ENCODE measurements at places on chromosomes 11 and 22.

GRCh38 chr22:21615731-21616130, 14.1 kb downstream of the YDJC start:
- DNase-seq, result no peak

DNA sequence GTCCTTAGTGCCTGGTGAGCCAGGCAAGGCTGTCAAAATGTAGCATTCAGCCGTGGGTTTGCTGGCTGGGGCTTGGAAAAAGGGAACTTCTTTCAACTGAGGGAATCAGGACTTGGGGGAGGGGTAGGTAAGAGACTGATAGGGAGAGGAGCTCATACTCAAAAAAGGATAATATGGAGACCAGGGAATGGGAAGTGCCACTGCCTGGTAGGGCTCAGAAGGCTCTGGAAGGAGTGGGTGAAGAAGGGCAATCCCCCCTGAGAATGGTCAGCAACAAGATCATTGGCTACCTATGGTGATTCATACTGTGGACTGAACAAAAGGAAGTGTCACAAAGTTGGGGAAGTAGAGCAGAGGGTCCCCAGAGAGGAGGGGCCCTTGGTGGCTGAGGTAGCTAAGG, 1.9 kb downstream of the CNGA4 start:
- no peak for DNase-seq

DNA sequence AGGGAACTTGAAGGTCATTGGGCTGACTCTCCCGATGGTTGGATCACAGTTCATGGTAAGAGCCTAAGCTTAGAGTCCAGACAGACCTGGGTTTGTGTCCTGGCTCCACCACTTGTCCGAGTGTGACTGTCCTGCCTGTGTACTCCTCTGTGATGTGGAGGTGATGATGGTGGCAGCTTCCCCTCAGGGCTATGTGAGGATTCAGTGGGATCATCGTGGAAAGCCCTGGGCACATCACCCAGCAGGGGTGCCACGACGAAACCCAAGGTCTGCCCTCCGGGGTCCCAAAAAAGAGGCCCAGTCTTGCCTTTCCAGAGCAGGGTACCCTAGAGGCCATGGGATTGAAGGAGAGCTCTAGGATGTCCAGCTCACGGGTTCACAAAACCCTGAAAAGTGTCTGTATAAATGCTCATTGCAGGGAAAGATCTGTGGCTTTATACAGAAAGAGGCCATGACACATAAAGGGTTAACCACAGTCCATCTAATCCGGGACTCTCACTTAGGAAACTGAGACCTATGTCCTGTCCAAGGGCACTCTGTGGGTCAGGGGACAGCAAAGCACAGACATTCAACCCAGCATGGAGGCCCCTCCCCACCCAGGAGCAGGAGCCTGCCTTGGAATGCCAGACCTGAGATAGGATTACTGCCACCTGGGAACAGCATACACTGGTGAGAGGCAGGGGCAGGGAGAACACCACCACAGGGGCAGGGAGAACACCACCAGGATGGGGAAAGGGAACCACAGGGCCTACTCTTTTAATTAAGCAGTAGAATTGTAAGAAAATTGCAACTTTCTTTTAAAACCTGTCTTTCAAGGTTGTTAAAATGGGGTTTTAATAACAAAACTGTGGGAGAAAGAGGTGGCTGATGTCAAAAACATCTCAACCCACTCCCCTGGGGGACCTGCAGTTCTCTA, 51.3 kb downstream of the IGLL5 start:
- DNase-seq, result no peak

- no peak for DNase-seq
Observed at GRCh38 chr11:115406404-115406803, 97.8 kb downstream of the CADM1 start.

GRCh38 chr11:99742501-99742900, 721.8 kb downstream of the CNTN5 start:
- no peak for DNase-seq

- DNase-seq, result peak; percentile 30
Observed at GRCh38 chr11:126137136-126137535, 74.3 kb downstream of the RPUSD4 start.

- no peak for DNase-seq
Observed at GRCh38 chr11:20865161-20865560, 195.8 kb downstream of the NELL1 start.

DNA sequence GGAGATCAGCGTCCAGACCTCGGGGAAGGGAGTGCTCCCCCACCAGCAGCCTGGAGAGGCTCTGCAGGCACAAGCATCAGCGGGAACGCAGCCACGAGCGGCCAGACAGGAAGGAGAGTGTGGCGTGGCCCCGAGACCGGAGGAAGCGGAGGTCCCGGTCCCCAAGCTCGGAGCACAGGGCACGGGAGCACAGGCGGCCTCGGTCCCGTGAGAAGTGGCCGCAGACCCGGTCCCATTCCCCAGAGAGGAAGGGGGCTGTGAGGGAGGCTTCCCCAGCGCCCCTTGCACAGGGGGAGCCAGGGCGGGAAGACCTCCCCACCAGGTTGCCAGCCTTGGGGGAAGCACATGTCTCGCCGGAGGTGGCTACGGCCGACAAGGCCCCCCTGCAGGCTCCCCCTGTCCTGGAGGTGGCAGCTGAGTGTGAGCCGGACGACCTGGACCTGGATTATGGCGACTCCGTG, 6.9 kb downstream of the IRF7 start:
- DNase-seq, result no peak

DNA sequence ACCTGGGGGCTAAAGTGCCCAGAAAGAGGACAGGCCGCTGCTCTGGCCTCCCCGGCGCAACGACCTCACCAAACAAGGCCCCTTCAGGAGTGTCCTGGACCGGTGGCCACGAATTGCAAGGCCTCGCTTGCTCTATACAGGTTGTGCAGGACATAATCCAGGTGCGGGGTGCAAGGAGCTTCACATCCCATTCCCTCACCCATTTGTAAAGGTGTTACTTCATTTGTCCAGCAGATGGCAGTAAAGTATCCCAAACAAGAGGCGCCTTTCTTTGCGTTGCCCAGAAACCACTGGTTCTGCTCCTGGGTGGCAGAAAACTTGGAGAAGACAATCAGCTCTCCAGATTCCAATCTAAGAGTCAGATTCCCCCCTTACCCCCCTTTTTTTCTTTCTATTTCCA, 35.9 kb upstream of the PRDM11 start:
- peak; percentile 72 for DNase-seq

DNA sequence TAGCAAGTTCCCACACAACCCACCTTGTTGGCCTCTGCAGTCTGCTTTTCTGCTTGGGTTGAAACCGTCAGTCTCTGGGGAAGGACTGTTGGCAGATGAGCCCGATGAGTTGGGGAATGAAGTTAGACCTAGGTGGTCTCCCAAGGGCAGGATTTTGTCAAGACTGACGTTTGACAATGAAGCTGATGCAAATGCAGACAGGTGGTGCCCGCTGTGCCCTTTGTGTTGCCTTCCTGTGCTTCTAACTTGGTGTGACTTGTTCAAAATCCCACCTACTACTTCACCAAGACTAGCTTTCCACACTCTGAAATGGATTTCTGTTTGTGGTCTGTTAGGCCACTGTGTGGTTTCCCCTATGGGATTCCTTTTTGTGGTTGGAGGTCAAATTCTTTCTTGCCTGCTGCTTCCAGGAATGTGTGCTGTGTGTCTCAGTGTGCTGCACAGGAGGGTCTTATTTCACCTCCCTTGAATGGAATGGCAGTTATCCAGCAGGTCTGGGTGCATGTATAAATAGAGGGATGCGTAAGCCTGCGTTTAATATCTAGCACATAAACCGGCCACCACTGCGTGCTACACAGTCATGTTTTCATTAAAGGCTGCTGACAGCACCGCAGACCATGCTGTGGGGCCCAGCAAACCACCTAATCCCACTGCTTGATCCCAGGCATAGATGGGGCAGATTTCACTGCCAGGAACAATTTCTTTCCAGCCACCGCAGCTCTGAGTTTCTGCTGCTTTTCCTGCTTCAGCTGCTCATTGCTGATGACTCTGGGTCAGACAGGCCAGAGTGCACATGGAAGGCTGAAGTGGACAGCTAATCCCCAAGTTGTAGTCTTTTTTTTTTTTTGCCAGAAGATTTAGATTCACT, 44.8 kb downstream of the ADAMTS8 start:
- DNase-seq, result peak; percentile 98

GRCh38 chr22:19885841-19886592, 31.3 kb upstream of the GNB1L start:
- peak; percentile 28 for DNase-seq

DNA sequence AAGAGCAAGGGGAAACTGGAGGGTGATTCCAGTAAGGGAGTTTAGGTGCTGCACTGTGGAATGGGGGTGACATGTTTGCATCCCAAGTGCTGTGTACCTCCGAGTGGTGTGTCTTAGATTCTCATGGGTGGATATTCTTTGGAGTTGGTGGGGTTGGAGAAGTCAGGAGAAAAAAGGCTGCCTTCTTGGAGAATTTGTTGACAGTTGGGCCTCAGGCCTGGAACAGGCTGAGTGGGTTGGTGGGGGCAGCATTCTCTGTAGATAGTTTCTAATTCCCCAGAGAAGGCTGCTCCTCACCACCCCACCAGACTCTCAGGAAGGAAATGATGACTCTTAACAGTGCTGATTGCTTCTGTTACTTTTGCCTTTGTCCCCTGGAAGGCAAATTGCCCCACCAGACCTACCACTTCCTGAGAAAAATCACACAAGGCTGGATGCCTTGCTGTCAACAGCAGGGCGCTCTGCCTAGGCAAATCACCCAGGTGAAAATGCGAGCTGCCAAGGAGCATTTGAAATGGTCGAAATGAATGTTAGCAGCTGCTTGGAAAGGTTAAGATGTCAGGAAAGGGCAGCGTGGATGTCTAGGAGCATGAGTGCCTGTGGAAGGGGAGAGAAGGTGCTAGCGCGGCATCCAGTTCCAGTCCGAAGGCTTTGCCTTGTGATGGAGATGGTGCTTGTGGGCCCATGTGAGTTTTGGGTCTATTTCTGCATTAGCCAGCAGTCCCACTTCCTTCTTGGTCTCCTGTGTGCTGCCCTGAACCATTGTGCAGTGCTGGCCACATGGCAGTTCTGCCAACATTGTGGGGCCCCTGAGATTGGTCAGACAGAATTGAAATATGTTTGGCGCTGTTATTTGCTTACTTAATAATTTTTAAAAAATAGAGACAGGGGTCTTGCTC, 29.7 kb upstream of the SORL1-AS1 start:
- DNase-seq, result peak; percentile 47

GRCh38 chr22:45962756-45963324, 14.1 kb downstream of the WNT7B start:
- DNase-seq, result no peak

GRCh38 chr22:27466229-27466628, 335.3 kb downstream of the MN1 start:
- no peak for DNase-seq

DNA sequence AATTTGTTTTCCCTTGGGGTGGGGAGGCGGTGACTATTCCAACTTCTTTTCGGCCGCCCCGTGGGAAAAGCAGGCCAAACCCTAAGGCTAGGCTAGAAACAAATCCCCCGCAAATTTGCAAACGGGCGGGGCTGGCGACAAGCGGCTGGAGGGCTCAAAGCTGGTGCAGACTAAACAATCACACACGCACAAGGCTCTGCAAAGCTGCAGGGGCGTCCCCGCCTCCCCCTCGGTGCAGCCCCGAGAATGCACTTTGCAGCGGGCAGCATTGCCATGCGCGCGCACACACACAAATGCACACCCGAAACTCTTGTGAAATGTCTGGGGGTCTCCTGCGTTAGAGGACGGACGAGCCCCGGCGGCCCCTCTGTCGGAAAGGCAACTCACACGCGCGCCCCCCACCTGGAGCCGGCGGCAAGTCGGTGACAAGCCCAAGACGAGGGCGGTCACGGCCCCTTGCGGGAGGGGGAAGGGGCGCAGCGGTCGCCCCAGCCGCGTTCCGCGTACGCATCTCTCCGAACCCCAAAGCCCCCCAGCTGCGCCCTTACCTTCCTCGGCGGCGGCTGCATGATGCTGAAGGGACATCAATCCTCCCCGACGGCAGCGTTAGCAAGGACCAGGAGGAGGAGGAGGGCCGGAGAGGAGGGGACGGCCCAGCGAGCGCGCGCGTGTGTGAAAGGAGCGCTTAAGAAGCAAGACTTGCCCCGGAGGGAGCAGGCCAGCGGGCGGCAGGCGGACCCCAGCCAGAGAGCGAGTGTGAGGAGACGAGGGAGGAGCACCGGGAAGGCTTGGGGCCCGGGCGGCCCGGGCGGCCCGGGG, 600 bp downstream of the FCHSD2 start:
- peak; percentile 73 for DNase-seq

DNA sequence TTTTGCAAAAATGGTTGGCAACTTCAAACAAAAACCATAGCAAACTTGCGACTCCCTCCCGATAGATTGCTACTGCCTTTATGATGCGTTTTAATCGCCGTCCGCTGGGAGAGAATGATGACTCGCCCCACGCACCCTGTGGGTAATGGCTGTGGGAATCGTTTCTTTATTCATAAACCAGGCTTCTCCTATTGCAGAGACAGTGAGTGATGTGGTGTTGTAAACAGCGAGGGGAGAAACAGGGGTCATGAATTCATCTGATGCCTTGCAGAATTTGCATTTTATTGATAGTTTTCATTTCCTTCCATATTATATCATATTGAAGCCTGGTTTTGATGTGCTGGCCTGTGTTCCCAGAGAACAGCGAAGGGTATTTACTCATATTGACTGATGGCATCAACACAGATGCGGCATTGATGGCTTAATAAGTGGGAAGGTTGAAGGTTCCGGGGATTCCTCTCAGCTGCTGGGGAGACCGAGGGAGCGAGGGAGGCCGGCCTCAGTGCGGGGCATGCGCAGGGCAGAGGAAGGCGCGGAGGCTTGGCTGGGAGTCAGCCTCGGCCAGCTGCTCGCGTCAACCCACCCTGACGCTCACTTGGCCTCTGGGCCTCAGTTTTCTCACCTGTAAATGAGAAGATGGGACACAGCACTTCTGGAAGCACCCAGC, 41.3 kb downstream of the ARHGAP8 start:
- DNase-seq, result no peak

GRCh38 chr11:105298630-105299029, 159.1 kb upstream of the CARD18 start:
- no peak for DNase-seq

DNA sequence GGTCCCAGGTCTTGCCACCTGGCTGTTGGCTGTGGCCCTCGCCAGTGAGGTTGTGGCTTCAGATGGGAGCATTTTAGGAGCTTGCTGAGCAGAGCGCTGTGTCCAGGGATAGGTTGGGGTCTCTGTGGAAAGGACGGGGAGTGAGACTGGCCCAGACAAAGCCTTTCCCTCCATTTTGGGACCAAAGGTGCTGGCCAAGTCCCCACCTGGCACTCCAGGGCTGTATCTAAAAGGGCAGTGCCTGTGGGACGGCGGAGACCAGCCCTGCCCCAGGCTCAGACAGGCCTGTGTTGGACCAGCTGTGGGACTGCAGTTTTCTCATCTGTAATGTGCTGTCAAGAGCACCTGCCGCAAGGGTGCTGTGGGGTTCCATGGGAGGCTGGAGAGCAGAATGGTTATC, 5.0 kb upstream of the KCTD17 start:
- DNase-seq, result no peak
